ENCODE measurements at places on chromosomes 2 and 18.

- DNase-seq = no peak
Measured at GRCh38 chr18:28018351-28018750, 158.6 kb downstream of the CDH2 start.

- DNase-seq = no peak
Measured at GRCh38 chr18:59501920-59502273, 142.8 kb upstream of the LMAN1 start.

- no peak for DNase-seq
Measured at GRCh38 chr2:215137741-215138340, 585 bp downstream of the ABCA12 start.

DNA sequence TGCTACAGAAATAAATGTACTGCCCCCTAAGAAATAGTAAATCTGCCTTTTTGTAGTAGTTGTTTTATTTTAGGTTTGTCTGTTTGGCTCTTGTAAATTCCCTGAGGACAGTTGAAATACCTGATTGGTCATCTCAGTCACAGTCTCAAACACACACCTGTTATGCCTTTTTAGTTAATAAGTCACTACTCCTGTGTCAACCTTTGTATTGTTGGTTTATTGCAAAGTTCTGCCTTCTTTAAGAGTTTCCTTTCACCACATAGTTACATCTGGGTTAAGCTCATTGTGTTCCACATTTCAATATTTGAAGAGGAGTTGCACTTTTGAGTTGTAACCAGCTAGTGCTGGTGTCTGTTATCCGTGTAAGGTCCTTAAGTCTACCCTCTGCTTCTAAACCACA is 198.7 kb downstream of the CCDC85A start:
- no peak for DNase-seq

DNA sequence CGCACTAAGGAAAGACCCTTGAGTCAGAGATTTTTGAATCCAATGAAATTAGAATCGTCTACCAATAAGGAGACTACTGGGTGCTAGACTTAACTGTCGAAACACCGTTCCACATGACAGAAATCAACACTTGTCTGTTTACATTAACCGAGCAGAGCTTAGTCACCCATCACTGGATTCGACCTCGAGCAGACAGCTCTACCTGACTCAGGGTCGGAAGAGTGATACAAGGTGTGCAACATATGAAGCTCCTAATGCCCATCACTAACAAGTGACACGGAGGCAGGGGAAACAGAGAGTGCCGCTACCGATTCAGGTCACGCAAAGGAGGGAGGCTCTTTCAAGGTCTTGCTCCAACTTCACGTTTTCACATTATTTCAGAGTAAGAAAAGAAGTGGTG is 54.2 kb upstream of the FZD5 start:
- no peak for DNase-seq

DNA sequence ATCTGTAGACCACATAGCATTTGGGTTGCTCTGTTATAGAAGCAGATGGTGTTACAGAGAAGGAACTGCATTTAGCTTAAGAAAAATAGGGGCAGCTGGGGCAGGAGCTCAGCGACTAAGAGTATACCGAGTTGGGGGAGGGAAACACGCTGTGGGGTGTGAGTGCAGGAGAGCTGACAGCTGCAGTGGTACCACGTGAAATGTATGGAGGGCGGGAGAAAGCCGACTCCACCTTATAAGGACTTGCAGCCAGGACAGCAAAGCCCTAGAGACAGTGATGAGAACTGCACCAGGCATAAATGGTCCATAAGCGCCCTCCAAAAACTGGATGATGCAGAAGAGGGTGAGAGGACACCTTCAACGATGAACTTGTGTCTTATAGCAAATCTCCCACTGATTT is 237.6 kb downstream of the PRKCE start:
- DNase-seq = peak; percentile 19

DNA sequence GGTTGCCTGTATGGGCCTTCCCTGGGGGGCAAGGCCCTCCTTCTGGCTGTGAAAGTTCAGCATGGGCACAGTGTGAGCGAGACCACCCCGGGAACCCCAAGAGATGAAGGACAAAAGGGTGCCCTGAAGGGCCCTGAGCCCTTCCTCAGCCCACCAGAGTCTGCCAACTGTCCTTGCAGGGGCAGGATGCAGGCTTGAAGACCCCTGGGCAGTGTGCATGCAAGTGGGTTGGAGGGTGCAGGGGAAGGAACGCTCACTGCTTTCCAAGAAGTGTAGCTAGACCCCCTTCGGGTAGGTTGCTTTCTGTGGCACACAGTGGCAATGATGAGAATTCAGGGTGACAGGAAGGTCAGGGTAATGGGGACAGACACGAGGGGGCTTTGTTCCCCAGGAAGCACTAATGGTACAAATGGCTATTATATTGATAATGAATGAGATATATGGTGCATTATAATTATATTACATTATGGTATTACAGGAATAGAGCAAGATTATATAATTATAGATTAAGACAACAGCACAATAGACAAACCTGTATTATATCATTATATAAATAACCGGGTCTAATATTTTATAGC is 228.7 kb downstream of the ATAD2B start:
- no peak for DNase-seq

DNA sequence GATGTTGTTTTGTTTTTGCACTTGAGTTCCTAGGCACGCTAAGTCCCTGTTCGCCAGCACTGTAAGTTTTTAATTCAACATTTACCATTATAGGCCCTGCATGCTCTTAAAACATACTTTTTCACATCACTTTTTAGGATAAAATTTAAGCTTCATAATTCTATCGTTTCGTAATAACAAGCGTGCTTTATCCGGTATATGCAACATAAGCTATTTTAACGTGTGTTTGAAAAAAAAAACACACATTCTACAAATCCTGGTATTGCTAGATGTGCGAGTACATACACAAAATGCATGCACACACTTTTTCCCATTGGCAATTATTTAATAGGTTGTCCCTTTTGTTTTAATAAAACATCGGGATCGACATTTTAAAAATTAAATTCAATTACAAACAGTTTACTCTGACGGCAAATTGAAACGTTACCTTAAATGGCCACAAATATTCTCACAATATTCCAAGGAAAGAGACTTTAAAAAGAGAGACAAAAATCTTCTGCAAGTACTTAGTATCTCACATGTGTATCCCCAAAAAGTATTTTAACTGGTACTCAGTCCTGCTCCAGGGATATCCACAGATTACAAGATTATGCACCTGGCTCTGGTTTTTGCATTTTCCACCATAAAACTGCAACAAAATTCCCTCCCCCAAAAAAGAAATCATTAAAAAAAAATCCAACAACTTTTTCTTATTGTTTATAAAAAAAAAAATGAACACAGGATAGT is 1.0 kb upstream of the TCF4 start:
- DNase-seq = no peak

DNA sequence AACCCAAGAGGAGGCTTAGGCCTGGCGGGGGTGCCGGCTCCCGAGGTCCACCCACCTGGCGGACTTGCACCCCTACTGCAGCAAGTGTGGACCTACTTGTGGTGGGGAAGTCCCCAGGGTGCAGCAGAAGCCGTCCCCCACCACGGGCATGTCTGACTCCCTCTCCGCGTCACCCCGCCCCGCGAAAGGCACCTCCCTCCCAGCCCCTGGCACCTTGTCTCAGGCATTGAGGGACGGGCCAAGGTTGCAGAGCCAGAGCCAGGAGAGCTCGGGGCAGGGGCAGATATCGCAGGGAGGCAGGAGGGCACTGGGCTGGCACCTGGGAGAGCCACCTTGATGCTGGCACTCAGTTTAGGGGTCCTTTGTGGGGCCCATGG is 19.0 kb downstream of the CROCC2 start:
- DNase-seq = no peak

DNA sequence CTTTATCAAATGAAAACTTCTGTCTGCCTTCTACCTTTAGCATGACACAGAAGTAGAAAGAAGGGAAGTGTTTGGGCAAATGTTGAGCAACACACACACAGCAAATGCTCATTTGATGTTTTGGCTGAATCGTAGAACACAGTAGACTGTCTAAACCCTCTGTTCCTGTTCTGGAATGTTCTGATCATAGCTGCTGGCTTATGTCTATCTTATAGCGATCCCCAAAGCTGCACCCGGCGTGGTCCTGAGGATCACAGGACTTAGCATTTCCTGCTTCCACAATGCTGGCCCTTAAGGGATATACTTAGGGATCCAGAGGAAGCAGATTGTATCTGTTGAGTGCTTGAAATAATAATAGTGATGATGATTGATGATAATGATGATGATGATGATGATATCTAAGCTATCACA is 15.2 kb downstream of the GNLY start:
- no peak for DNase-seq

DNA sequence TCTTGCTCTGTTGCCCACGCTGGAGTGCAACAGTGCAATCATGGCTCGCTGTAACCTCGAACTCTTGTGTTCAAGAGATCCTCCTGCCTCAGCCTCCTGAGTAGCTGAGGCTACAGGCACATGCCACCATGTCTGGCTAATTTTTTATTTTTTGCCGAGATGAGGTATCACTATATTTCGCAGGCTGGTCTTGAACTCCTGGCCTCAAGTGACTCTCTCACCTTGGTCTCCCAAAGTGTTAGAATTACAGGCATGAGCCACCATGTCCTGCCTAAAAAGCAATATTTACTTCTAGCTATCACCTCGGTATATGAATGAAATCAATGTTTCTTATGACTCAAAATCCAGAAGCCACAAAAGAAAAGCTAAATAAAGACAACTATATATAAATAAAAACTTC is 2.2 kb downstream of the BUB1 start:
- no peak for DNase-seq

- DNase-seq = no peak
Measured at GRCh38 chr18:70671889-70672565, 383.2 kb downstream of the SOCS6 start.

GRCh38 chr2:88180605-88181240 is 10.6 kb downstream of the THNSL2 start:
- DNase-seq = no peak

Measured in stimulated activated CD4-positive, alpha-beta T cell treated with anti-CD3 and anti-CD28 coated beads, Interleukin-2, amount 100 ng/mL, for 24 hours (primary cell).